ENCODE measurements at places on chromosomes 7 and 10. TPM values are rescaled to one million over a fixed set of nuclear protein-coding genes. Genes with fewer than 3 reads are reported as not detected.

Gene ABCC2
- 46.2 TPM for total RNA-seq

DNA sequence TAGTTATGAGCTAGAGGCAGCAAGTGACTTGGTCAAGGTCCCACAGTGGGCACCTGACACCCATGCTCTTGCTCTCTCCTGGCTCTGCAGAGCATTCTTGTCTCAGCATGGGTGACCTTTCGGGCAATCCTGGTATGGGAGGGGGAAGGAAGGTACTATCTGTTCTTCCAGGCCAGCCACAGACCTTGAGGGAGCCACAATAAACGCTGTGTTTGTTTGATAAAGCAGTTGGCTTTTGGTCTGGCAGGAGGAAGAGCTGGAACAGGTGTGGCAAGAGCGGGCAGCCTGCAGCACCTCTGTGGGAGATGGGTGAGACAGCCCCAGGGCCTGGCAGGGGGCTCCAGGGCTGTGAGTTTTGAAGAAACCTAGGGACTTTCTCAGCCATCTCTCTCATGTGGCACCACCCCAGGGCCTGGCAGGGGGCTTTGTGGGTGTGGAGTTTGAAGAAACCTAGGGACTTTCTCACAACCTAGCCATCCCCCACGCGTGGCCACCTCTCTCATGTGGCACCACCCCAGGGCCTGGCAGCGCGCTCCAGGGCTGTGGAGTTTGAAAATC, 11.4 kb downstream of the CLDN3 start:
- no peak for DNase-seq

- DNase-seq, result no peak
Observed at GRCh38 chr10:108346066-108346465, 1181.6 kb upstream of the SORCS1 start.

GRCh38 chr7:33039903-33040292, 22.7 kb downstream of the NT5C3A start:
- no peak for DNase-seq

GRCh38 chr10:104170610-104171254, 48.8 kb downstream of the SFR1 start:
- no peak for DNase-seq
